ENCODE measurements at places on chromosomes 2 and 18.

DNA sequence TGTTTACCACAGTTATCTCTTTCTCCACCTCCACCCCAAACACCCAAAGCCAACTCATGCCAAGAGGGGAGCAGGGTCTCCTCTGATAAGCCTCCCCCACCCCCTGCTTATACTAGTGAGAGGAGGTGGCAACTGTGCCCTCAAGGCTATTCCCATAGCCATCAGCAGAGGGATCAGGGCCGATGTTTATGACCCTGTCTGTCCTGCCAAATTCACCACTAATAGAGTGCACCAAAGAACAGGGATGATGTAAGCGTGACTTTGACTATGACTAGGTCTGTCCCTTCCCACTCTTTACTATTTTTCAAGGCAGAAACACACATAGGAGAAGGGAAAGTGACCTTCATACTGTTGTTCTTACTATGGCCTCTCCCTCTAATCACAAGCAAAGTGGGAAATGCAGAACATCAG is 74.6 kb downstream of the CLHC1 start:
- no peak for DNase-seq

- DNase-seq, result no peak
Observed at GRCh38 chr2:190156530-190157212, 94.1 kb upstream of the MSTN start.

GRCh38 chr2:159449504-159450124 is 163.1 kb upstream of the WDSUB1 start:
- no peak for DNase-seq

GRCh38 chr2:97870396-97870843 is 125.3 kb downstream of the TMEM131 start:
- DNase-seq, result peak; percentile 89

GRCh38 chr2:218458598-218458997 is 39.7 kb downstream of the VIL1 start:
- no peak for DNase-seq
